ENCODE measurements at places on chromosomes 2 and 18.

DNA sequence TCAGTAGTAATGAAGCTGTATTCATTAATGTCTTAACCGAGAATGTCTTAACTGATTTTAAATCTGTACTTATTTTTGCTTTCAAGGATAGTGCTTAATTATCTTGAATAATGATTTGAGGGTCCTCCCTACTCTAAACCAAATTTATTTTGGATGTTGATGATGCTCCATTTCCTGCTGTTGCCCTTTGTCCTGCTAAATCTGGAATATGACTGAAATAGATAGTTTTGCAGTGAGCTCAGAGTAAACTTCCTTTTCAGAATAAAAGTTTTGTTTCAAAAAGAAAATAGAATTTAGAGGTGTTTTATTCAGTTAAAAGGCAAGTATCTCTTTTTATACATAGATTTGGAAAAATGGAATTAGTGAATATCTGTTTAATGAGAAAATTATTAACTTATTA, 8.1 kb downstream of the NBEAL1 start:
- no peak for DNase-seq

DNA sequence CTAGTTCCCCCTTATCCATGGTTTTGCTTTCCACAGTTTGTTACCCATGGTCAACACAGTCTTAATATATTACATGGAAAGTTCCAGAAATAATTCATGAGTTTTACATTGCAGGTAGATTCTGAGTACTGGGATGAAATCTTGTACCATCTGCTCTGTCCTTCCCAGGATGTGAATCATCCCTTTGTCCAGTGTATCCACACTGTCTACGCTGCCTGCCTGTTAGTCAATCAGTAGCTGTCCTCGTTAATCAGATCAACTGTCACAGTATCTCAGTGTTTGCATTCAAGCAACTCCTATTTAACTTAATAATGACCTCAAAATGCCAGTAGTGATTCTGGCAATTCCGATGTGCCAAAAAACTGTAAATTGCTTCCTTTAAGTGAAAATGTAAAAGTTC, 76.3 kb downstream of the DYNC1I2 start:
- DNase-seq: no peak

- no peak for DNase-seq
Measured at GRCh38 chr2:182952741-182953450, 85.4 kb downstream of the NCKAP1 start.

- DNase-seq: no peak
Measured at GRCh38 chr18:56933472-56933871, 213.4 kb upstream of the BOD1L2 start.

GRCh38 chr2:241269707-241270520, 45.6 kb downstream of the HDLBP start:
- DNase-seq: no peak

GRCh38 chr2:32824070-32824809, 122.5 kb upstream of the LTBP1 start:
- DNase-seq: no peak

- no peak for DNase-seq
Measured at GRCh38 chr2:74515271-74515980, 1.2 kb downstream of the TLX2 start.

- no peak for DNase-seq
Measured at GRCh38 chr2:215850380-215850779, 163.0 kb downstream of the MREG start.

- no peak for DNase-seq
Measured at GRCh38 chr2:238669046-238669445, 178.8 kb upstream of the TWIST2 start.

DNA sequence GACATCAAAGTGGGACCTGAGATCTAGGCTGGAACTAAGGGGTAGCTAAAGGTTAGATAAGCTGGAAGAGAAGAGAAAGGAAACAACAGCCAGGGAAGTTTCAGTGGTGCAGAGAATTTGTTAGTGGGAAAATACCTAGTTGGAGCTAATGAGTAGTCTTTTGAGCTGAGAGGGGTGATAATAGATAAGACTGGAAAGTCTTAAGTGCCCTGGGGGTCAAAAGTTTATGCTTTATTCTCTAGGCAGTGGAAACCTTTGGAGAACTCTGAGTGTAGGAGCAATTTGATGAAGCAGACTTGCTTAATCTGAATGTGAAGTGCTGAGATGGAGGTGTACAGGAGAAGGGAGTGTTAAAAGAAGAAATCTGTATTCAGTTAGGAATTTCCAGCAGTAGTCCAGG, 90.8 kb downstream of the CPS1 start:
- DNase-seq: no peak

- no peak for DNase-seq
Measured at GRCh38 chr2:43458014-43458628, 137.7 kb downstream of the THADA start.

DNA sequence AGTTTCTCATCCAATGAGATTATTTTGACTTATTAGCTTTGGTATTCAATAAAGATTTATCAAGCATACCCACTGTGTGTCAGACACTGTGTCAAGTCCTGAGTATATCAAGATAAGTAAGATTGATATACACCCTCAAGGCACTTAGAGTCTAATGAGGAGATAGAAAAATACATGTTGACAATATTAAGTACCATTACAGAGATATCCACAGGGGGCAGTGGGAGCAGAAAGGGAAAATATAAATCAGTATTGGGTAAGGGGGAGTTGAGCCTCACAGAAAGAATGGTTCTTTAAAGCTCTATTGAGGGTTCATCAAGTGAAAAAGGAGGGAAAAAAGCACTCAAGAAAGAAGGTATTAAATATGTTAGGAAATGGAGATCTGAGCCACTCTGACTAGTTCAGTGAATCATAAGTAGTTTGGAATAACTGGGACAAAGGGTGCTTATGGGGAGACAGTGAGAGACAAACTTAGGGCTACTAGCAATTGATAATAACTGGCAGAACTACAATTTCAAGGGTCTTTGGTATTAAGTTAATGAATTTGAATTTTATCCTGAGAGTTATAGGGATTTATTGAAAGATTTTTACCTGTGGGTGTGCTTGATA, 45.5 kb upstream of the SLC8A1 start:
- DNase-seq: no peak

DNA sequence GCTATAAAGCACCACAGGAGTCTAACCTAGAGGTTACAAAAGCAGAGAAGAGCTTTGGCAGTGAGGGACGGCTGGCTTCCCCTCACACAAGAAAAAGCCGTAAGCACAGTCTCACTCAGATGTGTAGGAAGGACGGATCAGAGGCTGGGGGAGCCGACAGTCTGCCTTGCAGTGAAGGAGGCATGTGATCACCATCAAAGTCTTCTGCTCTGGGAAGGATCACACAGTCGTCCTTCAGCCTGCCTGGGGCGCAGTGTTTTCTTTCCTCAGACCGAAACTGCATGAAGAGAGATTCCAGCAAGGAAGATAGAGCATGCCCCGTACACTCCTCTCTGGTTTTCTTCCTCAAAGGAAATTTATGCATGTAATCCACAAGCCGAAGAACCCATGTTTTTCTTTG, 24.1 kb downstream of the GATA6 start:
- no peak for DNase-seq

GRCh38 chr18:45137087-45137419, 456.4 kb downstream of the SETBP1 start:
- DNase-seq: no peak

DNA sequence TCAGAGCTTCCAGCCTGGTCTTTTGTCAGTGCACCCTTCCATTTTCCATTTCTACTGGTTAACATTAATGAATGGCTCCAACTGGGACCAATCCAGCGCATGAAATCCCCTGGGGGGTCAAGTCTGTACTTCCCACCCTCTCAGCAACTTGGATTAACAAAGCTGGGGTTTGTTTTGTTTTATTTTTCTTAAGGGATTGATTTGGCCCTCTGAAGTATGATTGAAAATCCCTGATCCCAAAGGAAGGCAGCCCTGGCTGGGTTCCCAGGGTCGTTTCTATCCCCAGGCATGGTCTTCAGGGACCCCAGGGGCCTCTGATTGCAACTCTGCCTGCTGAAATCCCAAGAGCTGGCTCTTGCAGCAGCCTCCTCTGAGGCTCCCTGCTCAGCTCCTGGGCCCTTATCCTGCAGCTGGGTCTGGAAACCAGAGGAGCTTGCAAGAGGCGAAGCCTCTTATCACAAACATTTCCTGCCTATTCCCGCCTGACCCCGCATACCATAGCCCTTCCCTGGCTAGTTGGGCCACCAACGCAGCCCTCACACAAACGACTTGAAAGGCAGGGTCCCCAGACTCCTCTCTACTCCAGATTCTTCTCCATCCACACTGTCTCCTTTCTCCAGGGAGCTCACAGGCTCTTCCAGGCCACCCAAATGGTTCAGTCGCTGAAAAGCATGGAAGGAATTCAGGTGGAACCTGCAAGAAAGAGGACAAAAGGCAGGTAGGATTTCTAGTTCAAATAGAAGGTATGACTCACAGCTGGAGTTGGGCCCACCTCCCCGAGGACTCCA, 109.7 kb upstream of the PKDCC start:
- DNase-seq: no peak

DNA sequence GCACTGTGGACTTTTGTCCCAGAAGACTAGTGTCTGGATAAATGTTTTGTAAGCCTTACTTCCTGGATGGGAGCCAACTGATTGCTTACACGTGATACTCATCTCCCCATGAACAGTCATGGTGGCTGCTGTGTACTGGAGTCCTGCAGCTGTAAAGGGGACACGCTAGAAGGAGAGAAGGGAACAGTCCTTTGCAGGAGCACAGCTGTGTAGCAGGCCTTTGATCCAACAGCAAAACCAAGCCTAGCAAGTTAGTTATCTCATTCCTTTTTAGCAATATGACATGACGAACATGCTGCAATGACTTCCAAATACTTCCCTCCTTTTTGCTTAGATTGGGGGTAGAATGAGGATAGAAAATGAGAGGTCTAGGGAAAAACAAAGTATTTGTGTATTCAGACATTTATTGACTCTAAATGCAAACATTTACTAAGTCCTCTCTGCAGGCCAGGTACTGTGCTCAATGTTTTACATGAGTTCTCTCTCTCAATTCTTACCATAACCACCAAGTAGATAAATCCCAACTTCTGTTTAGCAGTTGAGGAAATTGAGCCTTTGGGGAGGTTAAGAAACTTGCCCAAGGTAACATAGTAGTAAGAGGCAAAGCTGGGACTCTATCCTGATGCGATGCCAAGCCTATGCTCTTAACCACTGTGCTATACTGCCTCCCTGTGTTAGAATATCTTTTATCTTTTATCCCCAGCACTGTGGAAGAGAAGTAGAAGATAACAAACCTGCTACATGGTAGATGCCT, 55.4 kb upstream of the CD28 start:
- DNase-seq: no peak

- no peak for DNase-seq
Measured at GRCh38 chr2:101830555-101830954, 133.0 kb downstream of the MAP4K4 start.

DNA sequence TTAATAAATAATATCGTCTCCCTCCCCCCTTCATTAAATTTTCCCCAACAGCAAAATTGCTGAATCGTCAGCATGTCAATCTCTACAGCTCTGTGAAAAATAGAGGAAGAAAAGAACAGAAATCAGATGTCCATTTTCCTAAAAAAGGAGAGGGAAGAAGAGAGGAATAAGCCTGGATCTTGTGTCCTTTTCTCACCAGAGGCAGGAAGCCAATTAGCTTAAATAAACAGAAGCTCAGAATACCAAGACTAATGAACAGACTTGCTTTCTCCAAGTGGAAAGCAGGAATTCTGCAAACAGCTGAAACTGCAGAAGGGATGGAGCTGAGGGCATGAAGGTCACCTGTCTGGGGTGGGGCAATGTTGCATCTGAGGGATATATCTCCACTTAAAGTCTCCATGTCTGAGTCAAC, 265.7 kb downstream of the CCDC85A start:
- DNase-seq: no peak

DNA sequence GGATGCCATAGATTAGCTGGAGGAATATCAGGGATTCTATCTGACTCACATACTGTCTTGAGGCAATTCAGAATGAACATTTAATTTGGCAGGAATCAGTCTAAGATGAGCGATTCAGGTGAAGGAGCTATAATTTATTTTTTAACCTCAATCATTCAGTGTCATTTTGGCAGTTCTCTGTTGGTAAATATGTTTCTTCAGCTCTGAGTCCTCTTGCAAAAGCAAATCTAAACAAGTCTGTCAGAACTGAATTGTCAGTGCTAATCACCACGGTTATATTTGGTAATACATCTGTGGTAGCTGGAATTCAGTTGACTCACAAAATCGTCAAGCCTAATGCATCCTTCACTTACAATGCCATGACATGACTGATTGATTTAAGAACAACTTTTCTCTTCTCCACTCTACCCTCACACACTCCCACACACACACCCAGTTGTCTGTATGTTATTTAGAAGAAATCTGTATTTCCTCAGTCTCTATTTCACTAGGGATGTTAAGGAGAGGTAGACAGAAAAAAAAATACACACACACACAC, 516.6 kb upstream of the NXPH2 start:
- no peak for DNase-seq

DNA sequence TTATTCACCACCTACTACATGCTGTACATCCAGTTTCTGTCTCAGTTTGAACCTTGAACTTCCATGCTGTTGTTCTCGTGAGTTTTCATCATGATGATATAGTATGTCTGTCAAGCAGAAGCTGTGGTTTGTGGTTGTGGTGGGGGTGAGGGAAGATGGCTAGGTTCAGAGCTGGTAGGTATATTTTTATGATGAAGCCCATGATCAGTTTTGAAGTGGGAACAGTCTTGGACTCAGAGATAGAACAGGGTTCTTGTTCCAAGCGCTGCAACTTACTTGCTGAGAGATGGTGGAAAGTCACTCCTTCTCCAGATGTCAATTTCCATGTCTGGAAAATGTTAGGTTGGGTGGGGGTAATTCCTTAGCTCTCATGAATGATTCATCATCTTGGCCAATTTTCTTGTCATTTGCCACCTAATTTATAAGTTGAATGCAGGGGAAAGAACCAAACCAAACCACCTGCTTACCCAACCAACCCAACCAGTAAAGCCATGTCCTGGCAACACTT, 21.6 kb downstream of the PMAIP1 start:
- no peak for DNase-seq

- no peak for DNase-seq
Measured at GRCh38 chr2:75552222-75552621, 8.5 kb downstream of the EVA1A start.

DNA sequence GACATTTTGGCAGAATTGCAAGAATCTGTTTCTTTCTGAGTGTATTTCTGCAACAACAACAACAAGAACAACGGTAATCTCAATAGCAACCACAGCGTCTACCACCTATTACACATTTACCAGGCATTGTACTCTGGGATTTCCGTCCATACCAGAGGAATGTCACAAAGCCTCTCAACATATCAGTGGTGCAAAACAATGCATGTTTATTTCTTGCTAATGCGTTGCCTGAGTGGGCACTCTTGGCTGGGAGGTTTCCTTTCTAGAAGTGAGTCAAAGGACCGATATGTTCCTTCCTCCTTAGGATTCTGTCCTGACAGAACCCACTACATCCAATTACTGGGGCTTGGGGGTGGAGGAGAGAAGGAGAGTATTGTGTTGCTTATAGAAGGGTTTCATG, 585.6 kb downstream of the TSN start:
- peak; percentile 38 for DNase-seq

DNA sequence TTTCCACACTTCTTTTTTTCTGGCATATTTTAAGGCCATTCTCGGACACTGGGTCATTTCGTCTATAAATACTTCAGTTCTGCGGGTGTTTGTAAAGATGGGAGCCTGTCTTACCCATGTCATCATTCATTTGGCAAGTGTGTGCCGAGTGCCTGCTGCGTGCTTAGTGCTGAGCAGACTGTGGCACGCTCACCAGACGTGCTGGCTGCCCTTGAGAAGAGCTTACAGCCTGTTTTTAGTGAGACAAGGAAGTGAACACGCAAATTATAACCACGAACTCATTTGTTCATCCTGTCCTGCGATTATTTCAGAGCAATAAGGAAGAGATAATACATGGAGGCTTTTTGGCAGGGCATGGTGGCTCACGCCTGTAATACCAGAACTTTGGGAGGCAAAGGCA, 10.4 kb upstream of the STON1 start:
- DNase-seq: no peak

GRCh38 chr2:44550561-44550960, 188.8 kb downstream of the CAMKMT start:
- no peak for DNase-seq
